ENCODE measurements at places on chromosomes 6 and 20.

- no peak for DNase-seq
Measured at GRCh38 chr6:146224449-146224848, 195.6 kb downstream of the GRM1 start.

- DNase-seq: no peak
Measured at GRCh38 chr20:21104921-21105320, 1.2 kb downstream of the LINC00237 start.

DNA sequence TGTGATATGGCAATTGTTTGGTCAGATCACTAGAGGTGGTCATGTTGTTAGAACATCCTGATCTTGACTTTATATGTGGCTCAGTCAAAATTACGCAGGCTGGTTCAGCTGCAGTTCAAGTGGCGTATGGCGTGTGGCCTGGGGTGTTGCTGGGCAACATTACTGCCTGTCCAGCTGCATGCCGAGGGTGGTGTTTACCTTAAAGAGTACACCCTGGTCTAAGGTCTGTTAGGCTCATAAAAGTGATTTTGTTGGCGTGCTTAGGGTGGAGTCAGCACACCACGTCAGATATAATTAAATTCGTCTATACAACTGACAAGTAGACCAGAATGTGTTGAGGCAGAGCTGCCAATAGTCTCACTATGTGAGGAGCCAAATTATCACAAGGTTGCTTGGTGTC is 55.6 kb upstream of the NEDD9 start:
- DNase-seq: no peak

DNA sequence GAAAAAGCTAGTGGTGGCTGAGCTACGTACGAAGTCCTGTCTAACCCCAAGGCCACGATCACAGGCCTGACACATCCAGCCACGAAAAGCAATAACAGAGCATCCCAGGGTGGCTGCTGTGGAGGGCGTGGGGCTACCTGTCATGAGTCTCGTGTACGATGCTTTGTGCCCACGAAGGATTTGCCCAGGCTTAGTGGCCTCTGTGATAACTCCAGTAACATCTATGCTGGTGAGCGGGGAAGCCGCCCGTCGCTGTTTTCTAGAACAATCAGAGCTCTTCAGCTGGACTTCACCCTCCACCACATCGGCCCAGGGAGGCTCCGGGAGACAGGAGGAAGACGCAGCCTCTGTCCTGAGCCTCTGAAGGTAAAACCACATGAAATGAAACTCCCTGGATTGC is 250.5 kb downstream of the TAF4 start:
- no peak for DNase-seq

Measured in brain (organoid and tissue), 16 donors.